ENCODE measurements at places on chromosomes 3 and 15.

GRCh38 chr15:36161771-36162212, 417.6 kb upstream of the CDIN1 start:
- DNase-seq = no peak

DNA sequence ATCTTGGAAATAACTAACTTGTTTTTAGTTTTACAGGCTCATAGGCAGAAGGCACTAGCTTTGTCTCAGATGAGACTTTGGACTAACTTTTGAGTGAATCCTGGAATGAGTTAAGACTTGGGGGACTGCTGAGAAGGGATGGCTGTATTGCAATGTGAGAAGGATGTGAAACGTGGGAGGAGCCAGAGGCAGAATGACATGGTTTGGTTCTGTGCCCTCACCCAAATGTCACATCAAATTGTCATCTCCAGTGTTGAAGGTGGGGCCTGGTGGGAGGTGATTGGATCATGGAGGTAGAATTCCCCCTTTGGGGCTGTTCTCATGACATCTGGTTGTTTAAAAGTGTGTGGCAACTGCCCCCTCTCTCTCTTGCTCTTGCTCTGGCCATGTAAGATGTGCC, 28.8 kb upstream of the CCDC50 start:
- no peak for DNase-seq

GRCh38 chr3:86792316-86792715, 198.6 kb downstream of the VGLL3 start:
- no peak for DNase-seq

GRCh38 chr3:126417981-126418530, 23.3 kb downstream of the CFAP100 start:
- DNase-seq = no peak

DNA sequence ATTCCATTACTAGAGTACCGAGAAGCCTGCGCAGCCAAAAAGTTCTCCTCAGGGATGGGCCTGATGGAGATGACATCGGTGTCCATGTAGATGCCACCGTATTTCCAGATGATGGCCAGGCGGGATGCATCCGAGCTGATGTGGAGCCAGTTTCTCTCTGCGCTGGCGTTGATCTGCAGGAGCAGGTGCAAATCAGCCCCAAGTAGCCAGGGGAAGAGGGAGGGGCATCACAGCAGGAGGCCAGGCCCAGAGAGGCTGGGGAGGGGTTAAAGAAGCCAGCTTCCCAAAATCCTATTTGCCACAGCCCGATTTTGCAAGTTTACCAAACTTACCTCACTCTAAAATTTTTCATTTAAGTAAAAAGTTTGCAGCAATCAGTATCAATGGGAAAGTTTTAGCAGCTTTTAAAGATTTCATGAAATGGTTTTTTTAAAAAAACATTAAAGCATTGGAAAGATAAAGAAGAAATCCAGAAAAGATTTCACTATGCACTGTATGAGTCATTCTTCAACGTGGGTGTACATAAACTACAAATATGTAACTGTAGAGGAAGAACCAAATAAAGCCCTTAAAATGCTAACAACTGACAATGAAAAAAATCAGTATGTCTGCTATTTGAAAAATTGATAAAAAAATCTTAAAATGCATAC, 7.4 kb downstream of the A4GNT start:
- no peak for DNase-seq

DNA sequence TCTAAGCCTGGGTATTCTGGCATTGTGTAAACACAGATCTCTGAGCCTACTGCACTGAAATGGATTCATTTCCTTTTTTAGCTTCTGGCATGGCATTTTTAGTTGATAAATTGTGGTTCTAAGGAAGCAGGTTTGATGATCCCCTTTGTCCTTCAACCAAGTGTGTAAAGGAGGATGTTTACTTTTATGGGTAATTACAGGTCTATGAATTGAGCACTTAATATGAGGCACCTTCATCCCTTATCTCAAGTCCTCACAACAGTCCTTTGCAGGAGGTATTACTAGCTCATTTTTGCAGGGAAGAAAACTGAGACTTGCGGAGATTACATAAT, 30.8 kb upstream of the ZBTB38 start:
- no peak for DNase-seq

GRCh38 chr3:66354001-66354400, 133.2 kb downstream of the SLC25A26 start:
- no peak for DNase-seq

DNA sequence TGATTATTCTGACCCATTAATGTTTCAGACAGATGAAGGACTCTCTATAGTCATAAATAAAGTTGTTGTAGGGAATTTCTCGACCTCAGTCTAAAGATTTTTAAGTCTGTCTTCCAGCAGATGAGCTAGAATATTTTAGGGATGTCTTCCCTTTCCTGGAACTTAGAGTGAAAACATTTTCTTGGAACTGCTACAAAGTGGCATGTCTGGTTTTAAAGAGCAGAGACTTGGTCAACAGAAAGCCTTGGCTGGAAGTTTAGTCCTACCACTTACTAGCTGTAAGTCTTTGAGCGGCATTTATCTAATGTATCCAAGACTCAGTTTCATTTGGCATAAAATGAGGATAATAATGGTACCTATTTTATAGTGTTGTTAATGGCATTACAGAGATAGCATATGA, 120.0 kb upstream of the TGFBR2 start:
- no peak for DNase-seq

Data from NT2/D1 (cell line).